ENCODE measurements at places on chromosomes 2 and 18.

DNA sequence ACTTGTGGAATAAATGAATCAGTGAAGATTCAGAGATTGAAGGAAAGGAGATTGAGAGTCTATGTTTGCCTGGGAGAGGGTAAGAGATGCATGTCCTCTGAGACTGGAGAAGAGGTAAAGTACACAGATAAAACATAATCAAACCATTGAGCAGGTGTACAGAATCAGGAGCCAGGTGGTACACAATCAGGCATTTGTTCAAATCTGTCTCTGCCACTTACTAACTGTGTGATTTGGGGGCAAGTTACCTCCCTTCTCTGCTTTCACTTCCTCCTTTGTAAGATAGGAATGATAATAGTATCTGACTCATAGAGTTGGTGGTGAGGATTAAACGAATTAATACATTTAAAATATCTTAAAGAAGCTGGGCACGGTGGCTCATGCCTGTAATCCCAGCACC is 94.0 kb downstream of the CDK15 start:
- DNase-seq: no peak

DNA sequence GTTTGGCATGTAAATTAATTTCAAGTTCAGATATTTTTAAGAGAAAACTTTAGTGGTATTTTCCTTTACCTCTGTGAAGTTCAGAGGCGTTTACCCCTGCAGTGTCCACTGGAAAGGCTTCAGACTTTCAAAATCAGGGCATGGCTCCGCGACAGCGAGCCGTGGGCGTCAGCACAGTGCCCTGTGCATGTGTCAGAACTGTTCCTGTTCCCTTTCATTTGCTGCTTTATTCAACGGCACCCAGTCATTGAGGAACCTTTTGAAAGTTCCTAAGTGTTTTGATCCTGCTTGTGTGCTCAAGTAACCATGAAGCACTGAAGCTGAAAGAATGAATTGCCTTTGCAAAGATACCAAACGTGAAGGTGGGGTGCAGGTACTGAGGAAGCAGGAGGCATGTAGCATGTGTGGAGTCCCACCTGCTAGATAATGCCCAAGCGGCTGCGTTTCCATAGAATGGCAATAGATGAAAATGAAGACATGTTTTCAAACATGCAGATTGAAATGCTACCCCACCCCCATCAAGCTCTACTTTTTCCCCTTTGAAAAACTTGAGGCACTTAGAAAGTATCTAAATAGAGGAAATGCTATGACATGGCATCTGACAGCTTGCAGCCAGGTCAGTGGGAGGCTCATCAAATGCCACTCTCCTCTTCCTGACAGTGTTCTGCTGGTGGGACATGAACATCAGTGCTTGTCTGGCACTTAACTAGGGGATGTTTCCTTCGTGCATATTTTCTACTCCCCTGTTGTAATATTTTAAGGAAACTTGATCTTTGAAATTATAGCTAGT is 148.6 kb downstream of the ZNF236 start:
- no peak for DNase-seq

DNA sequence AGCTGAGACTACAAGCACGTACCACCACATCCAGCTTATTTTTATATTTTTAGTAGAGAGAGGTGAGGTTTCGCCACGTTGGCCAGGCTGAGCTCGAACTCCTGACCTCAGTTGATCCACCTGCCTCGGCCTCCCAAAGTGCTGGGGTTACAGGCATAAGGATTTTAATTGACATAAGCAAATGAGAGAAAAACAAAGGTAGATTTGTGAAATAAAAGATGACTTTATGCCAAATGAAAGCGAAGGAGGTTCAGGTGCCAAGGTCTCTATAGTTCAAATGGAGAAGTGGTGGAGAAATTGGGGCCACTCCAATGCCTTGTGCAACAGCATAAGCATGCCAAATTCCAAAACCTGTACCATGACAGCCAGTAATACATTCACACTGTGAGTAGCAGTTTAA is 180.6 kb downstream of the MREG start:
- no peak for DNase-seq

DNA sequence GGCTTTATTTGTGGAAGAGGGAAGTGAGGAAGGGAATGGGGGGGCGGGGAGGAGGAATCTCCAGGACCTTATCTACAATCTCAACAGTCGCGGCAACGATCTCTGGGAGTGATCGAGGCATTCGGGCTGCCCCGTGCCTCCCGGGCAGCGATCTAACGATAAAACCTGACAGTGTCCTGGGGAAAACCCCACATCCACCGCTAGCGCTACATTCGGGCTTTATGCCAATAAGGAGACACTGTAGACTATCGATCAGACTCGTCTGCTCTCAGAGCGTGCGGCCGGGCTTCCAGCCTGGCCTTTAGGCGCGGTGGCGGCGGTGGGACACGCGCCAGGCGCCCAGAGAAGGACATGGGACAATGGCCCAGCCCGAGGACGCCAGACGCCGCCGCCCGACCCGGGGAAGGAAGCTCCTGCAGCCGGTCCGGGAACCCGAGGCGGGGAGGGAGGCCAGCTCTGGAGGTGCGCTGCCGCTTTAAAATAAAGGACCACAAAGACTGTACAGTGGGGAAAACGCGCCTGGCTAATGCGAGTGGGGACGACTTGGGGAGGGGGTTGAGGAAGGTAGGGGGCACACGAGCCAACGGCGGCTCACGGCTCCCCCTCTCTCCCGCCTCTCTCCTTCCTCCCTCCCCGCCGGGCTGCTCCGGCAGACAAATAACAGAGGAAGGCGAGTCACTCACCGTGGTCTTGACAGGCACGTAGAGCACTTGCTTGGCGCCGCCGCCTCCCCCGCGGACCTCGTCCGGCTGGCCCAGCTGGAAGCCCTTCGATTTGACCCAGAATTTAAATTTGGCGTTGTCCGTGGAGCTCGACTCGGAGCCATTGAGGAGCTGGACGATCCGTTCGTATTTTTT is 2.2 kb downstream of the NOL4 start:
- no peak for DNase-seq

DNA sequence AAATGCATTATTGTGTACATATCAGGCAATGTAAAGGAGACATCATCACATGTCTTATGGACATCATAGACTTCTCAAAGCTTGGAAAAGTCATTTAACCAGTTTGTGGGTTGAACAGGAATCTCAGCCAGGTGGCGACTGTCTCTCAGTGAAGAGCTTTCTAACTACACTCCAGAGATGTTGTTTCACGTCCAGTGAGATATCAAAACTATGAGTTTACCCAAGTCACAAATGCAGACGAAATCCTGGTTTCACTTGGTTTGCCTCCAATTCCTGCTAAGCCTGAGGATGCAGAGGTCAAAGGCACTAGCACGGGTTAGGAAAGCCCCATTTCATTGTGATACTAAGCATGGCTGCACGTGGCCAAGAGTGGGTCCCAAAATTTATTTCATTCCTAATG is 384.5 kb upstream of the MEIS1 start:
- DNase-seq: no peak

- no peak for DNase-seq
These were observed 468 bp downstream of the PIKFYVE start for GRCh38 chr2:208266553-208266893.

Measured in ACHN (cell line).